ENCODE measurements at places on chromosomes 11 and 22. TPM values are rescaled to one million over a fixed set of nuclear protein-coding genes. Genes with fewer than 3 reads are reported as not detected.

GRCh38 chr22:40541300-40541699 is 95.2 kb downstream of the MRTFA start:
- DNase-seq: no peak

DNA sequence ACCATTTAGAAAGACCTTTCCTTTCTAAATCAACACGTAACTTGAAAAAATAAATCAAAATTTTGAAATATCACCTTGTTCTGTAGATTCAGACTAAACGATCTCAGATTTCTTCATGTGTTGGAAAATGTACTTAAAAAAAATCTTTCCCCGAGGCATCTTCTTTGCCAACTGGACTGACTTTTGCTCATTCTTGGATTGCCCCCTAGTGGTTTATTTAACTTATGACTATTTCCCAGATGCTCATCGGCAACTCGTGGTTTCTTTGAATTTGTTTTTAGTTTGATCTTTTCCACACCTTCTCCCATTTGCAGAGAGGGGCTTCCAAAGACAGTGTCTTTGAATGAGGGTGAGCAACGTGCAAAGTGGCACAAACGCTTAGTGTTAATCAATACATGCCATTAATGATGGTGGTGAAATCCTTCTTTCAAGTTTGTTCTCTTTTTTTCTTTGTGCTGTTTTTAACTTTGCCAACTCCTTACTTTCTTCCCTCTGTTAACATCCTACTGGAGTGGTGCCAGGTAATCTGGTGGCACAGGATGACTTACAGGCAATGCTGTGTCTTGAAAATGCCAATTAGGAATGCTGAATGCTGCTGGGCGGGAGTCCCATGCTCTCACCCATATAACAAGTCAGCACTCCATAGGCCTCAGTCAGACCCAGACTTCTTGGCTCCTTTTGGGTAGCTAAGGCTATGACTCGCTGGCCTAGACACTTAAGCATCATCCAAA is 18.3 kb downstream of the PRSS23 start:
- DNase-seq: peak; percentile 45

FXYD6 gene
- not detected for total RNA-seq

DNA sequence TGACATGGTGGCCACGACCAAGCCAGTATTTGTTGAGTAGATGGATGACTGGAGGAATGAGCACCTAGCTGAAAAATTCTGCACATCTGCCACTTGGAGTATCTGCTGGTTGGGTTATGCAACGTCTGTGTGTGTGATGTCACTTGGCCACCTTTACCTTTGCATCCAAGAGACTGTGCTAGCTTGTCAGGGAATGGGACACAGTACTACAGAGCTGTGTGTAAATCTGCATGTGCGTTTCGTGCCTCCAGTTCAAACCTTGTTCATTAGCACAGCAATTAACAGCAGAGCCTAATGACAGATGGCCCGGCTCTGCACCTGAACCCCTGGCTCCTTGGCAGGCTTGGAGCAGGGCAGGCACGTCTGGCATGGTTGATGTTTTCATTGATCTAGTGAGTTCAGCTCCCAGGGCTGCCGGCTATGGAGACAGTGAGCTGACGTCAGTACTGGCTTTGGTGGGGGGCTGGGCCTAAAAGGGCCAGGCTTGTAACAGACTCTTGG is 188.4 kb upstream of the NAV2 start:
- DNase-seq: no peak

THRSP gene
- total RNA-seq: not detected

- DNase-seq: no peak
Observed at GRCh38 chr11:125435461-125436238, 60.4 kb downstream of the FEZ1 start.

DNA sequence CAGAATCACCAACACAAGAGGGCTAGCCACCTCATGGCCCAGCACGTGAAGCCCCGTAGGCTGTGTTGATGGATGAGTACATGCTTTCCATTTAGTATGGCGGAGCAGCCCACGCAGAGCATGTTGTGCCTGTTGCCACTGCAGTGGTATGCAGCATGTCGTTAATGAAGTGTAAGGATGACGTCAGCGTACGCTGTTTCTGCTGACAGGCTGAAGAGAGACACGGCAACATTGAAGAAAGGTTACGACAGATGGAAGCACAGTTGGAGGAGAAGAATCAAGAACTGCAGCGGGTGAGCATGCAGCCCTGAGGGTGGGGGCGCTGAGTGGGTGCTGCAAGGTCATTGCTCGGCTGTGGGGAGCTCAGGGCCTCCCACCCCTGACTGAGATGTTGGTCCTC is 62.8 kb downstream of the PPFIA1 start:
- no peak for DNase-seq

- DNase-seq: peak; percentile 81
Observed at GRCh38 chr11:35553831-35554230, 28.4 kb upstream of the PAMR1 start.

DNA sequence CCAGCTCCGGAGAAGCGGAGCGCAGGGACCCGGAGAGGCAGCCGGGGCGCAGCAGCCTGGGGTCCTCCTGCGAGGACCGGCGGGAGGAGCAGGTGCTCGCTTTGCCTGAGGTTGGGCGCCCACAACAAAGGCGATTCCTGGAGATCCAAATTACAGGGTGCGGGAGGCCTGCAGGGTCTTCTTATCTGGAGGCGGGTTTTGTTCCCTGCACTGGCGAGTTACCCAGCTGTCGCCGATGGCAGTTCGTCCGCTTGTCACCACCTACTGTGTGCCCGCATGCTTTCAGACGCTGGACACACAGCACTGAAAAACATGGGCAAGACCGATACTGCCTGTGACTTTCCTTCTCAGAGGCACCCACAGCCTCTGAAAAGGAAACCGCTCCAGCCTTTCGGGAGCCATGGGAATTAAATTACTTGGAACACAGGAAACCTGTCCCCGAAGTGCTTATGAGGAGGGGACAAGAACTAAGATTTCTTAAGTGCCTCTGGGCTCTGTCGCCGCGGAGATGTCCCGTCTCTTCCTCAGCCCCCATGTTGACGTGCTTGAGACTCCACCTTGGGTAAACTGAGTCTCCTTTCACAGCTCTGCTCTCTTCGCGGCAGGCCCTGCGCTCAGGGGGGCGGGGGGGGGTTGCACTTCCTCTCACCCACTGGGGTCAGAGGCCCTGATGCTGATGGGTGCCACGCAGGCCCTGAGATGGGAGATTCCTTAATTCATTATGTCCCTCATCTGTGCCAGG is 1.3 kb upstream of the ZFTA start:
- DNase-seq: no peak

GRCh38 chr11:101278286-101278685 is 148.7 kb upstream of the PGR start:
- no peak for DNase-seq

GRCh38 chr11:2200957-2201519 is 29.4 kb upstream of the TH start:
- DNase-seq: no peak

DNA sequence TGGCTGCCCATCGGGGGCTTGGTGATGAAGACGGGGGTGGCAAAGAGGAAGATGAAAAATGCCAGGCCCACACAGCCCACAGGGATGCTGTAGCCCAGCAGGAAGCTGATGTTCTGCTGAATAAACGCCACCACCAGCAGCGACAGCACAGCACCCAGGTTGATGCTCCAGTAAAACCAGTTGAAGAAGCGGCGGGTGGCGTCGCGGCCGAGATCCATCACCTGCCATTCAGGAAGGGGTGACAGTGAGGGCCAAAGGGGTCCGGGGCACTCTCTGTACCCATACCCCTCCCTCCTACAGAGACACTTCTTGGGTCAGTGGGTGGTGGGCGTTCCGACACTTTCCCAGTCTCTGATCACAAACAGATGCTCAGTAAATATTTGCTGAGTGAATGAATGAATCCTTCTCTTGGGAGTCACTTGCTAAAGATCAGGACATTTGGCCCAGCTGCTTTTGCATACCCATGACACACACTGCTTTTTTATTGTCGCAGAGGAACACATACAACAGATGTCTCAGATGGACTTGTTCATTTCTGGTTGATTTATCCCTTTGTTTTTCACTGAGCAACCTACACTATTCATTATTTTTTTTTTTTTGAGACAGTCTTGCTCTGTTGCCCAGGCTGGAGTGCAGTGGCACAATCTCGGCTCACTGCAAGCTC is 5.2 kb downstream of the SLC15A3 start:
- DNase-seq: no peak

FOLR2 gene
- total RNA-seq: not detected

RAB39A gene
- total RNA-seq: not detected

GRCh38 chr11:45079943-45080719 is 66.3 kb upstream of the PRDM11 start:
- no peak for DNase-seq

GRCh38 chr11:134142536-134142935 is 73.7 kb downstream of the JAM3 start:
- no peak for DNase-seq

GRCh38 chr11:119472186-119472855 is 49.3 kb upstream of the THY1 start:
- DNase-seq: peak; percentile 14

DNA sequence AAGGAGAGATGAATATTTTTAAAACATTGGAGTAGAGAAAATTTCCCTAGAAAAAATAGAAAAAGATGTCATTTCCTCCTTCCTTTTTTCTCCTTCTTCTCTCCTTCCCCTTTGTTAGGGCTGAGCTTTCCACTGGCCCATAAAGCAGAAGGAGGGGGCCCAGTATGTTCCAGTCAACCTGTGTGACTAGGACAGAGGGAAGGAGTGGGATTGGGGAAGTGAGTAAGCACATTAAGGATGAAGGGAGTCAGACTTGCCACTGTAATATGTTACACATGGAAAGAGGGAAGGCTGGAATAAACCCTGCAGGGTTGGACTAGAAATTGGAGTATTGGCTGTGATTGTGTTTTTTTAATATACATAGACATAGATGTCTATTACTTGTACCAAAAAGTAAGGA is 20.1 kb upstream of the SPINDOC start:
- no peak for DNase-seq

GRCh38 chr11:71151561-71151960 is 100.8 kb downstream of the SHANK2 start:
- DNase-seq: no peak

PATE2 gene
- 0.50 TPM for total RNA-seq

- DNase-seq: no peak
Observed at GRCh38 chr11:6203327-6203726, 2.0 kb upstream of the C11orf42 start.

GAL gene
- not detected for total RNA-seq

DNA sequence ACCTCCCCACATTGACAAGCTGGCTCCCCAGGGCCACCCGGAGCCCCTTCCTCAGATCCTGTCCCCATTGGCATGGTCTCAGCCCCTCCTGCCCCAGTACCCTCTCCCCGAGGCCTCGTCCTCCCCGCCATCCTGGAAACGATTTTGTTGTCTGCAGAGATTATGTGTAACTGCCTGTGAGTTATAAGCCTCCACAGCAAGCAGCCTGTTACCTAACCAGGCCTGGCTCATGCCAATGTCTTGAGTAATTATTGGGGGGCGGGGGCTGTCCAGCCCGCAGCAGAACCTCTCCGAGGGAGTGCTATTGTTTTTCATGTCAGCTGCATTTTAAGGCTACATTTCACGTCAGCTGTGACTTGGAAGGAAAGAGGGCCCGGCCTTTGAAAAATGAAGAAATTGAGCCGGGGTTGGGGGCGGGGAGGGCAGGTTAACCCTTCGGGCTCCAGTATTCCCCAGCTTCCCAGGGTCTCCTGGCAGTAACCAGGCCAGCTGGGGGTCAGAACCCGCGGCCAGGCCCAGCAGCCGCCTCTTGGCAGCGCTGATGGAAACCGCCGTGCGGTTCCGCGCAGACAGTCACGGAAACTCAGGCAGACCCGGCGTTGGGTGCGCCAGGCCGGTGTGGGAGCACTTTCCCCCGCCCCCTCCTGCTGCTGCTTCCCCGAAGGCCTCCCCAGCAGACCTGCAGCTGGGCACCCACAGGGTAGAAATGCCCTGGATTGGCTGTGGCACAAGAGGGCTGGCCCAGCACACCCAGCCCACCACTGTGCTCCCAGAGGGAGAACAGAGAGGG is 59.5 kb downstream of the CDKN1C start:
- DNase-seq: peak; percentile 98

DNA sequence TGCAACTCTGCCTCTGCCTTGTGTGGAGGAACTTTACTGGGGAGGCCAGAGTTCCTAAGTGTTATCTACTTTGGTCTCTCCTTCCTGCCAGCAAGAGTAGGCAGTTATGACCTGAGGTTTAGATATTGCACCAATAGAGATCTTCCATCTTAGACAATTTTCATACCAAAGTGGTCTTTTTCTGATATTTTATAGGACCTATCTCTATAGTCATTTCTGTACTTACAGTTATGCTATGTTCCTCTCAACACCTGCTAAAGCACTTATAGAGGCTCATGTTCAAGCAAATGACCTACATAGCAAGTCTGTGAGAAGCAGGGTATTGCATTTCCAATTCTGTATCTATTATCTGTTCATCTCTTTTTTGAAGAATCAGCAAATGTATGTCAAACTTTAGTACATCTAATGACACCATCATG is 80.8 kb downstream of the HORMAD2 start:
- DNase-seq: no peak

DNA sequence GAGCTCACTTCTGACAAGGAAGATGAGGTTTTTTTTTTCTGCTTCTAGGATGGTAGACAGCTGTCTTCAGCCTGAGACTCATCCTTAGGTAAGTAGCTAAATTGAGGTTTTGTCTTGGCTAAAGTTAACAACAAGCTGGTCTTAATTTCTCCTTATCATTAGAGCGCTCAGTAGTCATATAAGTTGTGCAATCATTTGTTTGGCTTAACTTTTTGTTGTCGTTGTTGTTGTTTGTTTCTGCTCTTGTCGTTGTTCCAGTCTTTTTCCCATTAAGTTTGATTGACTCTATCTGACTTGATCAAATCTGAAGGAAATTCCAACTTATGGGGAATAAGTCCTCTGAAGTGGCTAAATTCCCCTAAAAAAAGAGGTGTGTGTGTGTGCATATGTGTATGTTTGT is 33.0 kb downstream of the GLYATL2 start:
- DNase-seq: no peak

DNA sequence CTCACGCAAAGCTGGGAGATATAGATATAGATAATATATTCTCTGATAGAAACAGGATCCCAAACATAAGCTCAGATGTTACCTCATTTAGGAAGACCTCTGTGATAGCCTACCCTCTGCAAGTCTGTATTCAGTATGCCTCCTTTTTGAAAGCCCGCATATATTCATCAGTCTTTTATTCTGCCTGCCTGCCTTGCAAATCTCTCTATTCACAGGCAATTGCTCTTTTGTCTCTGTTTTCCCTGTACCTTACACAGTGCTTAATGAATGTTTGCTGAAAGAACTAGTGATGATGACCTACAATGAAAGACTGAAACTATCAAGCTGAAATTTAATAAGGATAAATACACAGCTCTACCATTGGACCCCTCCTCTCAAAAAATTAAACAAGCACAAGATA is 18.4 kb downstream of the DEUP1 start:
- DNase-seq: no peak

GRCh38 chr11:132745306-132745705 is 787.0 kb downstream of the OPCML start:
- no peak for DNase-seq

GRCh38 chr11:74019104-74019738 is 10.3 kb upstream of the UCP3 start:
- DNase-seq: no peak

All from SJSA1 (cell line).